ENCODE measurements at places on chromosomes 11 and 22.

DNA sequence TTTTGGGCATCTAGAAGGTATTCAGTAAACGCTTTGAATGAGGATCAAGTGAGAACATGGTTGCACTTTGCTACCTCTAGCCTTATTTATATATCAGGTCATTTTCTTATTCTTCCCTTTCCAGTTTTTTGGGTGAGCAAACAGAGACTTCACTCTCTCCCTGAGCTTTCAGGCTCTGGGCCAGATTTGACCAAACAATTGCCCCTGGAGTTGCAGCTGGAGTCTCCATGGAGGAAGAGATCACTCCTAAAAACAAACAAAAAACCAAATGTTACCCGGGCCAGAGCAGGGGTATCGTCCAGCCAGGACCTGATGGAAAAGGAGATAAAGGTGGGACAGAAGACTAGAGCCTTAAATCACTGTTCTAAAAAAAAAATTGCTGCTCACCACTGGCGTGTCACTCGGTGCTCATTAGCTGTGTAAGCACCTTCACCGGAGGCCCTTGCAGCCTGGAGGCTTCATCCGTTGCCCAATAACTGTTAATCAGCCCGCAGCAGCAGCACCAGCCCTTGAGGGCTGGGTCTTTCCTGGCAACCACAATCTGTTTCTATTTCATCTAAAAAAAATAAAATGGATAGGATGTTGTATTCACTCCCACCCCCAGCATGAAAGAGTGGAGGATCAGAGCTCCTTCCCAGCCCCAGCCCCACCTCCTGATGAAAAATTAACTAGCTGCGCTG lies 125.0 kb downstream of the PKNOX2 start:
- no peak for DNase-seq

DNA sequence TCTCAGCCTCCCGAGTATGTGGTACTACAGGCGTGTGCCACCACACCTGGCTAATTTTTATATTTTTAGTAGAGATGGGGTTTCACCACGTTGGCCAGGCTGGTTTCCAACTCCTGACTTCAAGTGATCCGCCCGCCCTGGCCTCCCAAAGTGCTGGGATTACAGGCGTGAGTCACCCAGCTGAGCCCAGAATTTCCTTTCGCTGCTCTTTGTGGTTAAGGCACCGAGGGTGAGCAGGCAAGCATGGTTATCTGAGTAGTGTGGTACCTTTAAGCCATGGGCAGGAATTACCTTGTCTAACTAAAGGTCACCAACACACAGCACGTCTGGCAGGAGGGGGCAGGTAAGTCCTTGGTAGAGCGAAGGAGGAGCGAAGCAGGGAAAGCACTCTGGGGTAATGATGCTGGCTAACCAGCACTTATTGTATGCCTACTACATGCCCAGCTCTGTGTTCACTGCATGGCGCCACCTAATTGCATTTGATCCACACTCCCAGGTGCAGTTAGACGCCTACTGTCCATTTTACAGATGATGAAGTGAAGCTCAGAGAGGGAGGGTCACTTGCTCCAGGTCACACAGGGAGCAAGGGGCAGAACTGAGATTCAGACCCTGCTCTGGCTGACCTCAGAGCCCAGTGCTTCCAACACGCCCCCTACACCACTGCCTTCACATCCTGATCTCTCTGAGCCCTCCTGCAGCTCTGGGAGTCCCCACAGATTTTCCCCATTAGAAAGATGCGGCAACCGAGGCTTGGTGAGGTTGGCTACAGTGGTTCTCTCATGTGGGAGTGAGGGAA lies 45.7 kb downstream of the TRIOBP start:
- DNase-seq: no peak

DNA sequence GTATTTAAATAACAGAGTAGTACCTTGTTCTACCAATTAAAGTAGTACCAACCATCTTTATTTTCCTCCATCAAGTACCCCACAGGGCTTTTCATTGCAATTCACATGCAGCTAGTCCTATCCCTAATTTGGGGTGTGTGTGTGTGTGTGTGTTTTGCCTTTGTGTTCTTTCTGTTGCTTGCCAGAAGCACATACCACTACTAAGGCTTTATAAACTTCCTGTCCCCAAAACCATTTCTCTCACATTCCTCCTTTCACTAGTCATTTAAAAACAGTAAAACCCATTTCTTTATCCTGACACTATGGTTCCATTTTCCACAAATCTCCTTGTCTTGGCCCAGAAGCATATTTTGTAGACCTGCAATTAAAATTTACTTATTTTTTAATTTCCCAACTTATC lies 54.6 kb downstream of the SLC36A4 start:
- no peak for DNase-seq

DNA sequence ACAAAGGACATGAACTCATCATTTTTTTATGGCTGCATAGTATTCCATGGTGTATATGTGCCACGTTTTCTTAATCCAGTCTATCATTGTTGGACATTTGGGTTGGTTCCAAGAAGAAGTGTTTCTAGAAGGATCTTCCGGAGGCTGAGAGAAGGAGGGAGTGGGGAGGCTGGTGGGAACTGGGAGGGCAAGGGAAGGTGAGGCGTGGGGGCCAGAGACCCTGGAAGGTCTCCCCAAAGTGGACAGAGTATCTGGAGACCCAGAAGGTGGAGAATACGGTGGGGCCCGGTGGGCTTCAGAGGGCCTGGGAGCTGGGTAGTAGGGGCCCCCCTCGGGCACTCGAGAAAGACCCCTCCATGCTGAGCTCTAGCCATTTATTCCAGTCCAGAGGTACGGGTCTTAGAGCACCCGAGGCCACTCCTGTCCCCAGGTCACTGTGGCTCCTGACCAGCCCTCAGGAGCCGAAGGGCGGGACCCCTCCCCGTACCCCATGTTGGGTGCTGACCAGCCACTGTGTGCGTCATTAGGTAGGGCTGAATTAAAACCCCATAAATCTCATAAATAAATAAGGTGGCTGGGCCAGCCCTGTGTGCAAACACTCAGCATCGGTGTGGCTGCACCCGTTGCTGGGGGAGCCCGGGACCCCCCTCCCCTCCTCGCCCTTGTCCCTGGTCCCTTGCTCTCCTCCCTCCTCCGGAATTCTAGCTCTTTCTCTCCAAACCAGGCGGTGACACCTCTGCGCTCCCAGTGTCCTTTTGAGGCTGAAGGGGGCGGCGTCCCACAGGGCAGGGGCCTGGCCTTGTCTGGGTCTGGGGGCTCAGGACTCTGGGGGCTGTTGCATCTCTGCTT lies 38.8 kb upstream of the MUC5AC start:
- DNase-seq: no peak

GRCh38 chr11:82059505-82059904 lies 674.2 kb downstream of the FAM181B start:
- DNase-seq: no peak

GRCh38 chr22:40199852-40200251 lies 22.1 kb downstream of the TNRC6B start:
- no peak for DNase-seq

Measured in stimulated activated CD4-positive, alpha-beta T cell treated with anti-CD3 and anti-CD28 coated beads, Interleukin-2, amount 100 ng/mL, for 48 hours (primary cell).